ENCODE measurements at places on chromosomes 1 and 21. TPM values are rescaled to one million over a fixed set of nuclear protein-coding genes. Genes with fewer than 3 reads are reported as not detected.
A peak's percentile ranks its signal among the peaks of the same experiment; 100 is the strongest.

DNA sequence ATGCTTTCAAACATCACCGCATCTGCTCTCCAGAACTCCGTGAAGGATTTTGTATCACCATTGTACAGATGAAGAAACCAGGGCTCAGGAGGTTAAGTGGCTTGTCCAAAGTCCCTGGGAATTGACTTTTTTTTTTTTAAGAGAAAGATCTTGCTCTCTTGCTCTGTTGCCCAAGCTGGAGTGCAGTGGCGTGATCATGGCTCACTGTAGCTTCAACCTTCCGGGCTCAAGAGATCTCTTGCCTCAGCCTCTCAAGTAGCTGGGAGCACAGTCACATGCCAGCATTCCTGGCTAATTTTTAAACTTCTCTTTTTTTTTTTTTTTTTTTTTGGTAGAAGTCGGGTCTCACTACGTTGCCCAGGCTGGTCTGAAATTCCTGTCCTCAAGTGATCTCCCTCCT lies 6.9 kb upstream of the TAS1R2 start:
- H3K4me1 ChIP-seq: no peaks in the 10 kb centered on the region
- no peaks in the 10 kb centered on the region for H3K27me3 ChIP-seq
- H3K27ac ChIP-seq: no peak overlapping the region
- no peaks in the 10 kb centered on the region for H3K36me3 ChIP-seq

GRCh38 chr1:14939527-14940284 lies 213.8 kb upstream of the TMEM51 start:
- H3K27ac ChIP-seq: no peak overlapping the region
- H3K4me3 ChIP-seq: no peak overlapping the region
- no peaks in the 10 kb centered on the region for H3K4me1 ChIP-seq

- no peak overlapping the region for H3K4me3 ChIP-seq
- DNase-seq: no peak
- no peaks in the 10 kb centered on the region for H3K27me3 ChIP-seq
- H3K4me1 ChIP-seq: no peaks in the 10 kb centered on the region
- H3K36me3 ChIP-seq: peaks cover 91% of the 10 kb centered on the region
- peak overlapping the region; percentile 61 for H3K27ac ChIP-seq
These were observed 12.2 kb downstream of the UTP25 start for GRCh38 chr1:209839875-209840546.

The CHI3L2 gene
- total RNA-seq: 2.3 TPM

DNA sequence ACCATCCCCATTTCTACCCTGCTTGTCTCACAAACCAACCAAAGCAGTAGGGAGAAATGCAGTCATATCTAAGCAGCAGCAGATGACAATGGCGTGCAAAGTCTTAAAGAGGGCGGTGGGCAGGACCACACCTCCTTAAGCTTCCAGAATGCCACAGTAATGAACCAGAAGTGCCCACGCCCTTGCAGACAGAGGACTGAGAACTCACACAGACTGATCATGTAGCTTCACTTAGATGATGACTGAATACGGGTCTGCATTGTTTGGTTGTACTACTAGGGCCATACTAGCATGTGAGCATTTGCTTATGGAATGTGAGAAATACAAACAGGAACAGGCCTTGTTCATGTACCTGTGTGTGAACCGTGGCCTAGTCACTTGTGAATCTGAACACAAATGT lies 246.0 kb downstream of the RPS6KC1 start:
- H3K36me3 ChIP-seq: peaks cover 4% of the 10 kb centered on the region
- no peak overlapping the region for H3K27ac ChIP-seq
- DNase-seq: no peak
- H3K27me3 ChIP-seq: no peaks in the 10 kb centered on the region
- no peaks in the 10 kb centered on the region for H3K4me1 ChIP-seq

GRCh38 chr1:160708118-160708517 lies 3.5 kb downstream of the CD48 start:
- no peak overlapping the region for H3K4me3 ChIP-seq
- H3K36me3 ChIP-seq: no peaks in the 10 kb centered on the region
- H3K4me1 ChIP-seq: no peaks in the 10 kb centered on the region
- no peak overlapping the region for H3K27ac ChIP-seq
- no peak for DNase-seq

The FAM72C gene
- not detected for total RNA-seq

- DNase-seq: no peak
- no peaks in the 10 kb centered on the region for H3K27me3 ChIP-seq
- H3K4me3 ChIP-seq: no peak overlapping the region
- no peaks in the 10 kb centered on the region for H3K36me3 ChIP-seq
- no peaks in the 10 kb centered on the region for H3K4me1 ChIP-seq
These were observed 219.3 kb downstream of the C1orf94 start for GRCh38 chr1:34396042-34396441.

GRCh38 chr1:25113086-25113485 lies 119.2 kb downstream of the SYF2 start:
- no peaks in the 10 kb centered on the region for H3K4me1 ChIP-seq
- DNase-seq: no peak
- H3K27me3 ChIP-seq: no peaks in the 10 kb centered on the region
- H3K27ac ChIP-seq: no peak overlapping the region
- H3K4me3 ChIP-seq: no peak overlapping the region

The ADAMTS5 gene
- total RNA-seq: 9.0 TPM

DNA sequence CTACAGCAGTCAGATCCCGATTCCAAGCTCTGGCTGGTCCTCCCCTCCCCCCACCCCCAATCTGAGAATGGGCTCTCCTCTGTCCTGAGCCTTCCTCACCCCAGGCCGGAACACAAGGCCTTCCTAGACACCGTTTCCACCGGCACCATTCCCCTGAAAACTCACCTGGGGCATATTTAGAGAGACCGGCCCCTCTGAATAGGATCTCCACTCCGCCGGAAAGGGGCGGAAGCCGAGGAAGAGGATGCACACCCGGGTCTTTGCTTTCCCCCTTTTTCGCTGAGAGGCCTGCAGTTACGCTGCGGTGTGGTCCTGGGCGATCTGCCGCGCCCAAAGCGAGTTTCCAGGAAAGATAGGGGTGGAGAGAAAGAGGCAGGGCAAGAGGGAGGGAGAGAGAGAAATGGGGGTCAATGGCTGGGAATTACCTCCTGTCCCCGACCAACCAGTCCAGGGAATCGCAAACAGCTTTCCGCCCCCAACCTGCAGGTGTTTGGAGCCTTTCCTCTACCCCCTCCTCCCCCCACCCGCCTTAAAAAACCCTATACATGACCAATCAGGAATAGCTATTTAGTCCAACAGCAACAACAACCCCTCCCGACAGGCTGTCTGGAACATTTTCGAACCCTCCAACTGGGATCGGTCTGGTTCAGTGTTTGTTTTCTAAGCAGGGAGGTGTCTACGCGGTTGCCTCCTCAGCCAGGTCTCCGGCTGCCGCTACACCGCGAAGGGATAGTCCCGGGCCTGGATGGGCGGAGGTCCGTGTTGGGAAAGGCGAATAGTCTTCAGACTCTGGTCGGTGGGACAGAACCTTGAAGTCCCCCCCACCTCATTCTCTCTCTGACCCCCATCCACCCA lies 2.8 kb downstream of the TAL1 start:
- peaks cover 27% of the 10 kb centered on the region for H3K4me1 ChIP-seq
- peak overlapping the region; percentile 77 for H3K27ac ChIP-seq
- no peaks in the 10 kb centered on the region for H3K36me3 ChIP-seq
- DNase-seq: no peak
- H3K4me3 ChIP-seq: peak overlapping the region; percentile 53
- H3K27me3 ChIP-seq: peaks cover 87% of the 10 kb centered on the region

GRCh38 chr1:94094469-94095111 lies 26.4 kb downstream of the ABCA4 start:
- H3K4me3 ChIP-seq: no peak overlapping the region
- H3K27me3 ChIP-seq: no peaks in the 10 kb centered on the region
- peak overlapping the region; percentile 71 for H3K27ac ChIP-seq
- no peaks in the 10 kb centered on the region for H3K36me3 ChIP-seq

- no peak overlapping the region for H3K27ac ChIP-seq
- H3K4me3 ChIP-seq: no peak overlapping the region
- no peaks in the 10 kb centered on the region for H3K4me1 ChIP-seq
- no peaks in the 10 kb centered on the region for H3K36me3 ChIP-seq
- no peaks in the 10 kb centered on the region for H3K27me3 ChIP-seq
These were observed 6.5 kb downstream of the FMO5 start for GRCh38 chr1:147218606-147219005.

GRCh38 chr1:8217011-8217711 lies 100.8 kb upstream of the SLC45A1 start:
- no peaks in the 10 kb centered on the region for H3K36me3 ChIP-seq
- DNase-seq: no peak
- no peaks in the 10 kb centered on the region for H3K27me3 ChIP-seq
- peak overlapping the region; percentile 48 for H3K4me3 ChIP-seq
- H3K4me1 ChIP-seq: peaks cover 4% of the 10 kb centered on the region
- H3K27ac ChIP-seq: peak overlapping the region; percentile 42

- H3K4me1 ChIP-seq: no peaks in the 10 kb centered on the region
- H3K27me3 ChIP-seq: no peaks in the 10 kb centered on the region
- H3K4me3 ChIP-seq: no peak overlapping the region
These were observed 42.0 kb upstream of the COL6A1 start for GRCh38 chr21:45939521-45940045.

GRCh38 chr1:58780836-58781452 lies 2.9 kb downstream of the JUN start:
- peak overlapping the region; percentile 99 for H3K27ac ChIP-seq
- no peak for DNase-seq
- H3K36me3 ChIP-seq: no peaks in the 10 kb centered on the region

The OR4F16 gene
- not detected for total RNA-seq

DNA sequence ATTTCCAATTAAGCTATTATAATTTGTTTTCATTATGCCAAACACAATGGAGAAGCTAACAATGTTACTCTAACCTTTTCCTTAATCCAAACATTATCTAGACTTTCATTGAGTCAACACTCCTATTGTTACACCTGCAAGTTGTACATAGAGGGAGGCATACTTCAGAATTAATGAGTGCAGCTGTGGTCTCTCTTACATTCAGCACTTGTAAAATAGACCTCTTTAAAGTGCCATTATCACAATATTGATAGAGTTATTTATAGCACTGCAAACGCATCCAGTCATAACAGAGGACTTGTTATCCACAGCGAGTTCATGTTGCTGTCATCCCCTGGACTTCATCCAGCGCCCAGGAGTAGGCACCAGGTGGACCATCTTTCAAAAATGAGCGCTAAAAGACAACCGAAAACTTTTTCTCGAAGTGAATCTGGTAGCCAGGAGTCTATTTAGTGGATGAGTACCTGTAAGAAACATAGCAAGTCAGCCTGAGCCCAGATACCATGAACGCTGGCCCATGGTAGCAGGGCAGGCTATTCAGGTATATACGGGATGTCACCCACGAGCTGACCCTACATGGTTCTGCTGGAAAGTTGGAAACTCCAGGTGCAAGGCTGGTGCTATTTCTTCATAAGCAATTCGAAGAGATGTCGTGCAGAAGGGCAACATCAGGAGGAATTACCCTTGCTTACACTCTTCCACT lies 70.6 kb upstream of the NFIA start:
- no peaks in the 10 kb centered on the region for H3K36me3 ChIP-seq
- no peaks in the 10 kb centered on the region for H3K27me3 ChIP-seq
- H3K4me3 ChIP-seq: no peak overlapping the region

- H3K36me3 ChIP-seq: no peaks in the 10 kb centered on the region
- no peaks in the 10 kb centered on the region for H3K27me3 ChIP-seq
- no peaks in the 10 kb centered on the region for H3K4me1 ChIP-seq
- DNase-seq: no peak
- H3K4me3 ChIP-seq: no peak overlapping the region
- no peak overlapping the region for H3K27ac ChIP-seq
These were observed 45.9 kb downstream of the MORN1 start for GRCh38 chr1:2345297-2346075.

The EFNA3 gene
- not detected for total RNA-seq

DNA sequence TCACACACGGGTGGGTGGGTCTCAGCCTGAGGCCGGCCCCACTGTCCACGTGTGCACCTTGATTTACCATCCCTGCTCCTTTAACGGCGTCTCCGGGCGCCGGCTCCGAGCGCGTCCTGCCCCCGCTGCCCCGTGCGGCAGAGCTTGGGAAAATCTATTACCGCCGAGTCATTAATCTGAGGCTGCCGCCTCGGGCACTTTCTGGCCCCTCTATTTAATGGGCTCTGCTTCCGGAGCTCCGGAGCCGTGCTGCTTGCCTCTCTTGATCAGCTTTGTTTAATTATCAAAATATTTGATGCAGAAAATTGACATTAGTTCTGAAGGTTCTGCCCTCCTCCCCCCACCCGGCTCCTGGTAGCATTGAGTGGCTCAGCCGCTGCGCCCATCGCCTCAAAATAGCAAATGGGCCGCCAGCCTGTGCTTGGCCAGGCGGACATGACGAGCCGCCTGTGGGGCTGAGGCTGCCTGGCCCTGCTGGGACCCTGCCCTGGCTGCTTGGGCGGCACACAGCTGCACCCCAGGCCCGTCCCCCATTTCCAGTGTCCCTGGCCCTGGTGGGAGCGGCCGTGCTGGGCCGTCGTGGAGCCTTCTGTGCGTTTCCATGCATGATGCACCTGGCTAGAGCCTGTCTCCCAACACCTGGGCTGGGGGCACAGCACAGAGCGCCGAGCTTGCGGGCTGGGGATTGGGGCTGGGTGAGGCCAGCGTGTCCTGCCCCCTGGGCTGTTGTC lies 81.6 kb upstream of the TTC34 start:
- DNase-seq: no peak
- no peaks in the 10 kb centered on the region for H3K36me3 ChIP-seq

DNA sequence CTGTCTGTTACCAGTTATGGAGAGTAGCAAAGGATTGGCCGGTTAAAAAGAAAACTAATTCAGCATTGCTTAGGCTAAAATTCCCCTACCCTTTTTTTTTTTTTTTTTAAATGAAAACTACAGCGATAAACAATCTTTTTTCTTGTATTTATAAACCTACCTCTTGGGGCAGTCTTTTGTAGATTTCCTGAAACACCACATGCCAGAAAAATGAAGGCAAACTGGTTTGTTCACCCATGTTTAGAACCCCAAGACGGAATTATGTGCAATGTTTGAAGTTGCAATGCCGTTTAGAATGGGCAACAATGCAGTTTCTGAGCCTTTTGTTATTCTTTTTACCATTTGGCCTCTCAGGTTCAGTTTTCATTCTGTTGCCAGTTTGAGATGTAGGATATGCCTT lies 59.1 kb downstream of the PRDM2 start:
- H3K27ac ChIP-seq: no peak overlapping the region
- DNase-seq: no peak
- no peak overlapping the region for H3K4me3 ChIP-seq
- peaks cover 96% of the 10 kb centered on the region for H3K4me1 ChIP-seq

The LCE1F gene
- total RNA-seq: not detected

DNA sequence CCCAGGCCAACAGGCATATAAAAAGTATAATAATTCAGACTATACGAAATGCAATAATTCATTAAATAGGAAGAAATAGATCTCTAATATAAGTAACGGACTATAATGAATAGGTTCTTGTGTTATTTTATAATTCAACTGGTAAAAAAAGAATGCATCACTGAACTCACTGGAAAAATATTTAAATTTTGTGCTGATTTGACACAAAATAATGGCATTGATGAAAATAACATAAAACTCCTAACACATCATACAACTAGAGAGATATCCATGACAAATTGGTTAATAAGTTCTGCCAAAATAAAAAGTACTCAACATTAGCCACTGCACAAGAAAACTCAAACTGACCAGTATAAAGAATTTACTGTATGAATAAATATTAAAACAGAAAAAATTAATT lies 57.1 kb upstream of the RAB4A start:
- H3K4me3 ChIP-seq: no peak overlapping the region
- no peaks in the 10 kb centered on the region for H3K27me3 ChIP-seq
- H3K4me1 ChIP-seq: no peaks in the 10 kb centered on the region
- H3K36me3 ChIP-seq: no peaks in the 10 kb centered on the region
- DNase-seq: no peak
